ENCODE measurements at places on chromosomes 5 and 9.

DNA sequence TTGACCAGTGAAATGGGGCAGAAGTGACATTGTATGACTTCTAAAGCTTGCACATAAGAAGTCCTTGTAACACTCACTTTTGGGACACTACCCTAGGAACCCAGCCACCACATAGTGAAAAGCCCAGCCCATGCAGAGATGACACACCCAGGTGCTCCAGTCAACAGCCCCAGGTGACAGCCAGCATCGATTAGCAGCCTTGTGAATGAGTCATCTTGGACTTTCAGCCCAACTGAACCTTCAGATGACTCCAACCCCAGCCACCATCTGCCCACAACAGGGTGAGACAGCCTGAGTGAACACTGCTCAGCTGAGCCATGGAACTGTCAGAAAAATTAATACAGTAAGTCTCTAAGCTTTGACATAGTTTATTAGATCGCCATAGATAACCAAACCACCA lies 458.6 kb downstream of the ZSWIM6 start:
- H3K36me3 ChIP-seq: no peaks in the 10 kb centered on the region
- H3K4me1 ChIP-seq: no peaks in the 10 kb centered on the region
- no peak overlapping the region for H3K4me3 ChIP-seq
- DNase-seq: no peak

GRCh38 chr5:149887622-149888183 lies 56.9 kb downstream of the PDE6A start:
- H3K27ac ChIP-seq: no peak overlapping the region
- no peaks in the 10 kb centered on the region for H3K36me3 ChIP-seq
- no peak overlapping the region for H3K4me3 ChIP-seq

DNA sequence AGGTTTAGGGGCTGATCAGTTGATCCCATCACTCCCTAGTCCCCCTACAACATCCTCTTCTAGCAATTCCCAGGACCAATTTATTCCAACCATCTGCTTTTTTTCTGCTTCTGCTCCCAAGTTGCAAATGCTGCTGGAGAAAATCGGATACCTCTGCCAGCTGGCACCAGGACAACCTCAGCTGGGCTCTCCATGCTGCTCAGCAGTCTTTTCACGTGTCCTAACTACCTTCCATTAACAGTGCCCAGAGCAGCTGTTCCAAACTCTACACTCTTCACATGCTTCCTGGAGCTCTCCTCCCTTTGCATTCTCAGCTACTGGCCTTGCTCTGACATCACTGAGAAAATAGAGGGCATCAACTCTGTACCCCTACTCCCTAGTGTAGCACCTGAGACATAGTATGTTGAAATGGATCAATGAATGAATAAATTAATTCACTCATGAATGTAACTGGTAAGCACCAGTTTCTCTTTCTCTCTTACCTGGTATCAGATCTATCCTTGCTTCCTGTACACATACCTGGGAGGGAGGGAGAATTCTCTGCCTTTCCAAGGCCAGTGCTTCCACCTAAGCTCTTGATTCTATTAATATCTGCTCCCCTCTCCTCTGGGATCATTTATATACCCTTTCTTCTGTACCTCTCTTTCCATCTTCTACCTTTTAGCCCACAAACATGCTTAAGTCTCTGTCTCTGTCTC lies 191.0 kb downstream of the RAB3C start:
- no peaks in the 10 kb centered on the region for H3K27me3 ChIP-seq
- H3K4me1 ChIP-seq: no peaks in the 10 kb centered on the region
- H3K36me3 ChIP-seq: no peaks in the 10 kb centered on the region
- no peak overlapping the region for H3K4me3 ChIP-seq

DNA sequence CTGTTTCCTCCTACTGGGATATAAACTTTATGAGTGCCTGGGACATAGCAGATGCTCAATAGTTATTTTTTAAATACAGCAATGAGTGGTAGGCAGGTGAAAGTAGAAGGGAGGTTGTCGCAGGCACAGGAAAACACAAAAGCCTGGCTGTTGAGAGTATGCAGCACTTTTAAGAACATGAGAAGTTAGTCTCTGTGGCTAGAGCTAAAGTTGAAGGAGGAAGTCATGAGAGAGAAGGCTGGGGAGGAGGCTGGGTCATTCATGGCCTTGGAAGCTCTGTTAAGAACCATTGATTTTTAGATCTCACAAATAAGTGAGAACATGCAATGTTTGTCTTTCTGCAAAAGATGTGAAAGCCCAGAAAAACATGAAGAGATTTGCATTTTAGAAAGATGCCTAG lies 126.7 kb downstream of the PRKACG start:
- H3K4me3 ChIP-seq: no peak overlapping the region
- no peak overlapping the region for H3K27ac ChIP-seq
- no peaks in the 10 kb centered on the region for H3K36me3 ChIP-seq
- no peak for DNase-seq
- peaks cover 11% of the 10 kb centered on the region for H3K4me1 ChIP-seq
- no peaks in the 10 kb centered on the region for H3K27me3 ChIP-seq

DNA sequence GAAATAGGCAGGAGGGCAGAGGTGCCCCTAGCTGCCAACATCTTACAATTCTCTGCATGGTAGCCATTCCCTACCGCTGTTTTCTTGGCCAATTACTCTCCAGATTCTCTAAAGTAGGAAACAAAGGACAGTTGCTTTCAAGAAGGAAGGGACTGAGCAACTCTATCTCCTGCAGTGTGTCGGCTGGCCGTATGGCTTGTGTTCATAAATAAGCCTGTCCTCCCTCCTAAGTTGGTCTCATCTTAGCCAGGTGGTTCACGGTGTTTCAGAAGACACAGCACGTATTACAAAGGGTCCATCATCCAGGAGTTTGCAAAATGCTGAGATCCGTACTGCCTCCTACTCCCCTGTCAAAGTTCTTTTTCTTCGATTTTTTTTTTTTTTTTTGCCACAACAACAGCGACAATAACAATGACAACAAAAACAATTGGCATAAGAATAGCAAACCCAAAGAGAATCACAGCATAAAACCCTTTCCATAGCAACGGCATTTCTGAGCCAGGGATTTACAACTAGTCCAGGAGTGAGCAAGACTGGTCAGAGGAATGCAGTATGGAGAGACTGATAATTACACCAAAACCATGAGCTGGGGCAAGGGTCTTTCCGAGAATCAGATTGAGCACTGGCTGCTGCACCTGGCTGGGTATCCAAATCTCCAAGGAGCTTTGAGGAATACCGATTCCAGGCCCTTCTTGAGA lies 212.8 kb downstream of the SLIT3 start:
- H3K27me3 ChIP-seq: no peaks in the 10 kb centered on the region
- peaks cover 56% of the 10 kb centered on the region for H3K4me1 ChIP-seq
- no peak overlapping the region for H3K4me3 ChIP-seq
- peaks cover 18% of the 10 kb centered on the region for H3K36me3 ChIP-seq
- DNase-seq: no peak

DNA sequence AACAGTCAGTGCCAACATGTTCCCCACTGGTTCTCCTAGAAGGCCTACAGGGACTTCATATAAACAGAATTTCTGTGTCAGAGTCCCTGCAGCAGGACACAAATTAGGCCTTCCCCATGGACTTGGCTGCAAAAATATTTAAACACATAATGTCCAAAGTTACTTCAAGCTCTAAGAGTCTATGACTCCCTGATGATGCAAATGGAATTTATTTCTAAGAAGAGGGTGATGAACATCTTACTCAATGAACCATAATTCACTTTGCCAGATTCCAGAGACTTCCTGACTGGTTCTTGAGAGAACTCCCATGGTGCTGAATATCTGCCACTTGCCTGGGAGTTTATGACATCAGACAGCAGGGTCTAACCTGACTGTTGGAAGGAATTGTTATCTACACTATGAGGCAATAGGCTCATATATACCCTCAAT lies 32.7 kb upstream of the ADRA1B start:
- no peak for DNase-seq
- H3K4me3 ChIP-seq: no peak overlapping the region
- peaks cover 5% of the 10 kb centered on the region for H3K27me3 ChIP-seq
- H3K36me3 ChIP-seq: no peaks in the 10 kb centered on the region
- H3K27ac ChIP-seq: no peak overlapping the region

GRCh38 chr5:127040796-127041520 lies 10.6 kb upstream of the MARCHF3 start:
- DNase-seq: no peak
- H3K36me3 ChIP-seq: no peaks in the 10 kb centered on the region
- peak overlapping the region; percentile 79 for H3K27ac ChIP-seq
- no peaks in the 10 kb centered on the region for H3K27me3 ChIP-seq

DNA sequence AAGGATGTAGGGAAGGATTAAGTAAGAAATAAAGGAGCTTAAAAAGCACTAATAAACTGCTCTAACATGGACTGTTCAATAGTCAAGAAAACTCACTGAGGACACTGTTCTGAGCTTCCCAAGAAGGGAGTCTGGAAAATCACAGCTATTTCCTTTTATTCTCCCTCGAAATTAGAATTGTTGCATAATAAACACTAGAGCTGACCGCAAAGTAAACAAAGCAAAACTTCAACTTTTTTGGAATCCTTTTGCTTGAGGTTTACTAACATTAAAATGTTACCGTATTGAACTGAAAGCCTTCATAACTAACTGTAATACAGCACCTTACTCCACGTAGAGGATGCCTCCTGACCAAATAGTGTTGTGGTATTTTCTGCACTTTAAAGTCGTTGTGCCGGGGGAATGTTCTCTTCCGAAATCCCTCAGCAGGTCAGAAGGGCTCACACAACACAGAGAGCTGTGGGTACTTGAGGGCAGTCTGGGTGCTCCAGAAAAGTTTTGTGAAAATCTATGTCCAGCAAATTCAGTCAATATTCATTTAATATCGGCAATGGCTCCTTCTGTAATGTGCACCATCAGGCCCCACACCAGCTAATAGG lies 59.2 kb downstream of the TTLL11 start:
- H3K4me1 ChIP-seq: peaks cover 33% of the 10 kb centered on the region
- no peak overlapping the region for H3K4me3 ChIP-seq
- no peaks in the 10 kb centered on the region for H3K27me3 ChIP-seq
- DNase-seq: no peak

GRCh38 chr9:130626249-130626996 lies 38.0 kb upstream of the PRDM12 start:
- peak overlapping the region; percentile 76 for H3K27ac ChIP-seq
- no peak overlapping the region for H3K4me3 ChIP-seq
- DNase-seq: no peak
- H3K36me3 ChIP-seq: peaks cover 66% of the 10 kb centered on the region

GRCh38 chr9:96491079-96491879 lies 41.3 kb downstream of the HABP4 start:
- peaks cover 14% of the 10 kb centered on the region for H3K36me3 ChIP-seq
- DNase-seq: no peak
- H3K4me1 ChIP-seq: no peaks in the 10 kb centered on the region
- H3K27me3 ChIP-seq: no peaks in the 10 kb centered on the region
- H3K27ac ChIP-seq: peak overlapping the region; percentile 93

DNA sequence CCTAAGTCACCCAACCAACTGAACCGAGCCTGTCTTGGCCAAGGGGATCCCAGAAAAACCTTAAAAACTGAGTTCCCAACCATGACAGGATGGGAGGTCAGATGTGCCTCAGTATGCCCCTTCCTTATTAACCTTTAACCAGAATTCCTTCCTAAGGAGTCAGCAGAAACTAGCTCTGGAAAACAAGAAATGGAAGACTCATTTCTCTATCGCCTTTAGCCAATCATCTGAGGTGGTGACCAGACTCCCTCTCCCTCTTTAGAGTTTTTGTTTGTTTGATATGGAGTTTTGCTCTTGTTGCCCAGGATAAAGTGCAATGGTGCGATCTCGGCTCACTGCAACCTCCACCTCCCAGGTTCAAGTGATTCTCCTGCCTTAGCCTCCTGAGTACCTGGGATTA lies 37.5 kb downstream of the SLC28A3 start:
- H3K4me3 ChIP-seq: no peak overlapping the region
- no peaks in the 10 kb centered on the region for H3K27me3 ChIP-seq
- H3K4me1 ChIP-seq: peaks cover 20% of the 10 kb centered on the region
- no peak for DNase-seq
- no peaks in the 10 kb centered on the region for H3K36me3 ChIP-seq

GRCh38 chr9:217950-218349 lies 3.3 kb downstream of the DOCK8 start:
- H3K4me1 ChIP-seq: peaks cover 27% of the 10 kb centered on the region
- H3K27me3 ChIP-seq: peaks cover 31% of the 10 kb centered on the region
- H3K36me3 ChIP-seq: no peaks in the 10 kb centered on the region
- H3K27ac ChIP-seq: no peak overlapping the region
- DNase-seq: no peak

- DNase-seq: no peak
- no peak overlapping the region for H3K27ac ChIP-seq
- H3K4me1 ChIP-seq: peaks cover 18% of the 10 kb centered on the region
- no peak overlapping the region for H3K4me3 ChIP-seq
These were observed 332.4 kb upstream of the BRINP1 start for GRCh38 chr9:119701651-119702050.

DNA sequence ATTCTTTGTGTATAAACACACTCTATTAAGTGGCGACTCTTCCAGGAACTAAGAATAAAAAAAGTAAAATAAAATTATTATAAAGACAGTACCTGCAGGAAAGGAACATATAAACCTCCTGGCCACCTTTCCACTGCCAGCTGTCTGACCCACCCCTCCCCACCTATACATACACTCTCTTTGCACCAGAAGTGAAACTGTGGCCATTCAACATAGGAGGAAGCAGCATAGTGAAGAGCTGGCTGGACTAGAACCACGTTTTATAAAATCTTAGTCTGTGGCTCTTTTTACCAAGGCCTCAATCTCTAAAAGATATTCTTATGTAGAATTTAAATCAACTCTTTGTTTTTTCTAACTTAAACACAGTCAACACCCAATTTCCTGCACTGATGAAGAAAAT lies 289.6 kb downstream of the GABRB2 start:
- no peak overlapping the region for H3K27ac ChIP-seq
- DNase-seq: no peak
- no peaks in the 10 kb centered on the region for H3K36me3 ChIP-seq
- H3K4me1 ChIP-seq: peaks cover 25% of the 10 kb centered on the region

GRCh38 chr9:124659099-124659659 lies 111.9 kb downstream of the NR6A1 start:
- DNase-seq: peak; percentile 45
- no peaks in the 10 kb centered on the region for H3K36me3 ChIP-seq
- peak overlapping the region; percentile 66 for H3K4me3 ChIP-seq
- H3K27ac ChIP-seq: peak overlapping the region; percentile 98

- H3K27ac ChIP-seq: no peak overlapping the region
- peaks cover 5% of the 10 kb centered on the region for H3K27me3 ChIP-seq
- no peak overlapping the region for H3K4me3 ChIP-seq
These were observed 6.1 kb upstream of the RCL1 start for GRCh38 chr9:4786599-4786998.

DNA sequence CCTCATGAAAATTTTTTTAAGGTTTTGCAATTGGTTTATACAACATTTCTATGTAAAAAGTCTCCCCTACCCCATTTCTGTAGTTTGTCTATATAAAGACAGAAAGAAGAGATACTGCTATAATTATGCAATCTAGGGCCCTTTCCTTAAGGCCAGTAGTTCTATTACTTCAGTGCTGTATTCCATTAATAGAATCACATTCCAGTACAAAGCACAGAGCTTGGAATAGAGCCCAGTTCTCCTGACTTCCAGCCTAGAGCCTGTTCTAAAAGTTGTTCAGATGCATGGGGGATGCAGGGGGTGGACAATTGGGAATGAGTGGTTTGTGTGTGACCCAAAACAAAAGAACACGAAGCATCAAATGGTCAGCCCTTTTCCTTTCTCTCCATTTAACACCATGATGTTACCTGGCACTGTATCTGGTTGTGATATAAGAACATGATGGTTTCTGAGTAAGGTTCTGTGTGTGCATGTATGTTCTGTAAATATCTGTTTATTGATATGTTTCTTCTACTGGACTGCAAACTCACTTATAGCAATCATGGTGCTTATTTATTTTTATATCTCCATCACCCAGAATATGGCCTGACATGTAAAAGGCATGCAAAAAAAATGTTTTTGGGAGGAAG lies 8.2 kb upstream of the GRAMD2B start:
- H3K36me3 ChIP-seq: no peaks in the 10 kb centered on the region
- DNase-seq: no peak
- H3K27ac ChIP-seq: no peak overlapping the region
- H3K4me1 ChIP-seq: no peaks in the 10 kb centered on the region
- H3K27me3 ChIP-seq: no peaks in the 10 kb centered on the region

Data from WTC11 (cell line).